ENCODE measurements at places on chromosomes 13 and 19.
A peak's percentile ranks its signal among the peaks of the same experiment; 100 is the strongest.

- DNase-seq, result peak; percentile 47
These were observed 1.8 kb downstream of the ETHE1 start for GRCh38 chr19:43524922-43525835.

- DNase-seq, result no peak
These were observed 108.7 kb upstream of the MBNL2 start for GRCh38 chr13:97113231-97114001.

DNA sequence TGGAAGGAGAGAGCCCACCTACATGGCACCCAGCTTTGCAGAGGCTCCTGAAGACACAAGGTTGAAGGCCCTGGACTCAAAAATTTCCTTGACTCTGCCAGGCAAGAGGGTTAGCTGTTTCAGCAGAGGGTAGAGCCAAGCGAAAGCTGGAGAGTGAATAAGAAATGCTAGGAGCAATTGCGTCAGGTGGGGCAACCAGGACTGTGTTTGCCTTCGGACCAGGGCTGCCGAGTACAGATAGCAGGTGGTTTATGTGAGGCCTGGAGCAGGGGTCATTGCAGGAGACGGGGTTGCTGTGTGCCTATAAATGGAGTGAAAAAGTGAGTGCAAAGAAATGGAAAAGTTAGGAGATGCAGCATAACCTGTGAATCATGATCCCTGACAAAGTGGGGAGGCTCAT lies 59.1 kb downstream of the IRS2 start:
- DNase-seq, result no peak

DNA sequence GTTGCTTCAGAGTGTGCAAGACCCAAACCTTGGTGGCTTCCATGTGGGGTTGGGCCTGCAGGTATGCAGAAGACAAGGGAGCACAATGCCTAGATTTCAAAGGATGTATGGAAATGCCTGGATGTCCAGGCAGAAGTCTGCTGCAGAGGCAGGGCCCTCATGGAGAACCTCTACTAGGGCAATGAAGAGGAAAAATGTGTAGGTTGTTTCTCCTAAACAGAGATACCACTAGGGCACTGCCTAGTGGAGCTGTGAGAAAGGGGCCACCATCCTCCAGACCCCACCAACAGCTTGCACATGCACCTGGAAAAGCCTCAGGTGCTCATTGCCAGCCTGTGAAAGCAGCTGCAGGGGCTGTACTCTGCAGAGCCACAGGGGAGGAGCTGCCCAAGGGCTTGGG lies 532.6 kb upstream of the GPC6 start:
- no peak for DNase-seq

DNA sequence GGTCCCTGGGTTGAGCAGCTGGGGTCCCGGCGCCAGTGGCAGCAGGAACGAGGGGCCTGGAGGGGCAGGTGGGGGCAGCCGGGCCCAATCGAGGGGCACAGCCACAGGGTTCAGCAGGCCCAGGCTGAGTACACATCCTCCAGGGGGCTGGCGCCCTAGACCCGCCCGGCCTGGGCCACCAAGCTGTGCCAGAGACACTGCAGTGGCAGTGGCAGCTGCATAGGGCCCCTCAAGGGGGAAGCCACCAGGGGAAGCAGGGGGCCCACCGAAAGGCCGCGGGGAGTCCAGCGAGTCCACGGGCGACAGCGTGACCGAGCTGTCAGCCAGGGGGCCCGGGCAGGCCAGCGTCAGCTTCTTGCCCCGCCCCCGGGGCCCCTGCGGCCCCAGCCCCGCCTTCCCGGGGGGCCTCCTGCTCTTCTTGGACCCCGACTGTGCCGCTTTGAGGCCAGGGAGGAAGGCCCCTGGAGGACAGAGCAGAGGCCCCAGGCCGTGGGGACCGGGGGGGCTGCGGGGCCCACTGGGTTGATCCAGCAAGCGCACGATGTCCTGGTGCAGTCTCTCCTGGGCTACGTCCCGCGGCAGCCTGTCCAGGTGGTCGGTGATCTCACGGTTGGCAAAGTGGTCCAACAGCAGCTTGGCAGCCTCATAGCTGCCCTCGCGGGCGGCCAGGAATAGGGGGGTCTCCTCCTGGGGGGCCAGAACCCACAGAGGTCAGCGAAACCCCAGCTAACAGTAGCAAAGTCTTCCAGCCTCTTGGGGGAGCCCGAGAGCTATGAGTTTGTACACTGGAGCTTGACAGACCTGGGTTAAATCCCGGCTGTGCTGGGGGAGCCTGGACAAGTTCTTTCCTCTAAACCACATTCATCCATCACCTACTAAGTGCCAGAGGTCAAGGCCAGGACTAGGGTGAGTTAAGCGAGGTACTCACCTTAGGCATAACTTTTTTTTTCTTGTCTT lies 39.5 kb downstream of the NOTCH3 start:
- DNase-seq, result peak; percentile 25

DNA sequence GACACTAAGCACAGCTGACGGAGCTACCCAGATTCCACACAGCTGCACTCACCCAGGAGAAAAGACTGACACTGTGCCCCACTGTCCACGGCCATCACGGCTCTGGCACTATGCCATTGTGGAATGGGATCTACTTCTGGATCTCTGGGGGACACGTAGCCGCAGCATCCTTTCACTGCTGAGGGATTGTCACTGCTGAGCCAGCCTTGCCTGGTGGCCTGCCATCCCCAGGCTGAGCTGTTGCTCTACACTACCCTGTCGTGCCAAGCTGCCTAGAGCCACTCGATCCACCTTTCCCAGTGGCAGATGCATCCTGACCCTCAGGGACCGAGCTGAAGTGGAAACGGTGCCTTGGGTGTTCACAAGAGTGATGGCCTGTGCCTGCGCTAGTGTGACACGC lies 5.0 kb upstream of the LILRB5 start:
- DNase-seq, result no peak

DNA sequence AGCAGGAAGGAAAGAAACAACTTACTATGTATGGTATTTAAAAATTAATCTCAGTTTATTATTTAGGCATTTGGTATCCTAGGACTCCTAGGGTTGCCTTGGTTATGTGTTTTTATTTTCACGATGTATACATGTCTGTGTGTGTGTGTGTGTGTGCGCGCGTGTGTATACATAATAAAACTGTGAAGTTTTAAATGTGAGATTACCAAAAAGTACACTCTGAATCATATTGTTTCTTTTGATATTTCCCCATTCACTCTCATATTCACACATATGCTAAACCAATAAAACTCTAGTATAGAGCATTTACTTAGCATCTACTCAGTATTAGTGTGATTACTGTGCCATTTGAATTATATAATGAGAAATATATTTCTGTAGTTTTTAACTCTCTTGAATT lies 30.8 kb upstream of the NDFIP2 start:
- DNase-seq, result peak; percentile 55

- peak; percentile 60 for DNase-seq
These were observed 3.5 kb downstream of the LGALS7B start for GRCh38 chr19:38792250-38793111.
